Progenitor cell of endocrine pancreas (in vitro differentiated cells): ENCODE measurements at places on chromosomes 2 and 18. TPM values are rescaled to one million over a fixed set of nuclear protein-coding genes. Genes with fewer than 3 reads are reported as not detected.

GRCh38 chr2:116491292-116491691 lies 1323.2 kb upstream of the DDX18 start:
- no peak for DNase-seq

DNA sequence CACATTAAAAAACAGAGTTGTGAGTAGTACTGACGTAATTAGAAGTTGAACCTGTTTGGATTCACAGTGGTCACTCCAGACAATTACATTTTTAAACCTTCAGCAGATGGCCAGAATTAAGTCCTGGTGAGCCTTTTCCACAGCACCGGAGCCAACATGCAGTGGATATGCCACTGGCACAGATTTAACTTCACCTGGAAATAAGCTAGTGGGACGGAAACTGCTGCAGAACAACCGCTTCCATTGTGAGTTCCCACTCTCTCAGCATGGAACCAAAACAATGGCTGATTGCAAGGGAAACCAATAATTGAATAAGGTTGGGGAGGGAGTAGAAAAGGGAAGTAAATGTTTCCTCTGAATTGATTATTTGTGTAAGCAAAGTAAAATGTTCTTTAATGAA lies 515.1 kb downstream of the STK39 start:
- no peak for DNase-seq

DNA sequence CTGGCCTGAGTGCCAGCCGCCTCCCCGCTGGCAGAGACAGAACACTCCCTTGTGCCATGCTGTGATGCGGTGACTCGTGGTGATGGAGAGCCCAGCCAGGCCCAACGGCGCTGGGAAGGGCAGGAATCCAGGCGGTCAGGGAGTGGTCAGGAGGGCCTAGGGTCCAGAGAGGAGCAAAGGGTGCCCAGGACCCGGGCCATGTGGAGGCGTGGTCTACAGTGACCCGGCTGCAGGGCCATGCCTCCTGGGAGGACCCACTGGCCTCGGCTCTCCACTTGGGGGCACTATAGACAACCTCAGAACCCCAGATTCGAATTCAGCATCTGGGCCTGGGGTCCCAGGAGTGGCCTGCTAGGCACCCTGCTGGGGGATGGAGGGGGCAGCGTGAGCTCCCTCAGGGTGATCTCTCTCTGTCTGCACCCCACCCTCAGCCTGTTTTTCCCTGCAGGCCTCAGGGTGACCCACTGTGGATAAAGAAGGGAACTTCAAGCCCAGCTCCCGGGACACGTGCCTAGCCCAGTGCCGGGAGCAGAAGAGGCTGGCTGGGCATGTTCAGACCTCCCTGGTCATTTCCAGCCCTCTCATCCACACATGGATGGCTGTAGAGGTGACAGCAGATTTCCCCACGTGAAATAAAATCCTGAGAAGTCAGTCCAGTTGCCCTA lies 13.0 kb downstream of the AMER3 start:
- DNase-seq, result no peak

DNA sequence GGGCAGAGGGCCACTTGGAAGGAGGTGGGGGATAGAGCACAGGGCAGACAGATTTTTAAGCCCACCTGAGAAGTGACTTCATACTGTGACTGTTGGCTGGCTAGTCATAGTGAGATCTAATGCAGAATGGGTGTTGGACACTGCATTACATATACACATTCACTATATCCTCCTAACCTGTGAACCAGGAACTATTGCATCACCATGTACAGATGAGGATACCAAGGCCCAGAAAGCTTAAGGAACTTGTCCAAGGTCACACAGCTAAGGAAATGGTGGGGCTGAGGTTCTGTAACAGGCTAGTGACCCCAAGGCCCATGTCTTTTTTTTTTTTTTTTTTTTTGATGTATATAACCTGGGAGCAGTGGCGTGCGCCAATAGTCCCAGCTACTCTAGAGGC lies 49.6 kb upstream of the SPRED2 start:
- DNase-seq, result no peak

- DNase-seq, result no peak
Observed at GRCh38 chr2:233426619-233427342, 72.5 kb downstream of the DGKD start.

- no peak for DNase-seq
Observed at GRCh38 chr18:48922801-48923730, 27.7 kb downstream of the SMAD7 start.

- DNase-seq, result no peak
Observed at GRCh38 chr2:149132339-149132738, 93.8 kb downstream of the LYPD6B start.

GRCh38 chr2:231685349-231686191 lies 22.8 kb upstream of the PTMA start:
- no peak for DNase-seq

DNA sequence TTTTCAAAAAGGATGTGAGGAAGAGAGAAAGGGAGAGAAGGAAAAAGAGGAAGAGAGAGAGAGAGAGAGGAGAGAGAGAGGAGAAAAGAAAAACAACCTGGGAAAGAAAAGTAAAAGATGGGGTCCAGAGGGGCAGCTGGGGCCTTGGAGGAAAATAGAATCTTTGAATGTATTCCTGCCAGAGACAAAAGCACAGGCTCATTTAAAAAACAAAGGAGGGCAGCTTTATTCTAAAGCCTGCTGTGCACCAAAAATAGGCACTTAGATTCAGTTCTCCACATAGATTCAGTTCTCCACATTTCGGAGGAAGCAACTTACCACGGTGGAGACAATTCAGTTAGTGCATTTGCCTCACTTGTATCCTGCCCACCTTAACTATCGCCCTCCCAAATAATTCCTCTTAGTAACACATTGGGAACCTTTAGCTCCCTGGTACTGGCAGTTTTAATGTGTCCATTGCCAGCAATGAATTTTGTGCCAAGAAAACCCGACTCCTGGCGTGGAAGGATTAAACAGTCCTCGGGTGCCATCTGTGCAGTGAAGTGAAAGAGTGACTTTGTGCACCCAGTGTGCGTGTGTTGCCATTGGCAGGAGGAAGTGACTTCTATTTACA lies 71.3 kb downstream of the DPP4 start:
- DNase-seq, result no peak

- no peak for DNase-seq
Observed at GRCh38 chr2:71563872-71564271, 110.5 kb downstream of the DYSF start.

DNA sequence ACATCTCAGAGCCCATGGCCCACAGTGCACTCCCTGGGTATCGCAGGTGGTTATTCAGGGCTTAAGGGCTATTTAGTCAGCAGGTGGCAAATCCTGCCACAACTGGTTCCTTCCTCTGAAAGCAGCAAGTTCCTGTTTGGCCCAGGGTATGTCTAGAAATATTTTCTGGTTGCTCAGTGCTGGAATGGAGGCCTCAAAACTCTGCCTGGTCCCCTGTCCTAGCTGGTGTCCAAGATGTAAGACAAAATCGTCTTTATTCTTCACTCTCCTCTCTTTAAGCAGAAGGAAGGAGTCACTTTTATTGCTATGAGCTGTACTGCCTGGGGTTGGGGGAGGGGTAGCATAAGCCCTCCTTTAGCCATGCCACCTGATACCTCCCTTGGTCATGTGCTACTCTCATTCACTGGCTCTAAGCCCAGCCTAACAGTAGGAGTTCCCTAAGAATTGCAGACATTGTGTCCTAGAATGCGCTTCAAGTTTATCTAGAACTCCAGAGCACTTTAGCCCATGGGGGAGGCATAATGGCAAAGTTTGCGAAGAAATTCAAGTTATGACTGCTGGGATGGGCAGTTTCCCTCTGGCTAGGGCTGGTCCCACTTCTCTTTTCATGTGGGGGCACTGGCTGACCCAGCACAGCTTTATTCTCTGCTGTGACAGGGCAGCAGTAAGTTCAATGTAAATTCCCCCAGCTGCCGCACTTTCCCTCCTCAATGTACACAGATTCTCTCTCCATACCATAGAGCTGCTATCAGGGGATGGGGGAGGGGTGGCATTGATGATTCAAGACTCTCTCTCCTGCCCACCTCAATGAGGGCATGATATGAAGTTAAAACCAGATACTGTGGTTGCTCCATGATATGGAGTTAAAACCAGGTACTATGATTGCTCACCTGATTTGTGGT lies 27.1 kb upstream of the CWC22 start:
- DNase-seq, result no peak

GRCh38 chr2:40510304-40510703 lies 58.4 kb upstream of the SLC8A1 start:
- no peak for DNase-seq

GRCh38 chr2:221050020-221050795 lies 521.9 kb downstream of the EPHA4 start:
- DNase-seq, result no peak

GRCh38 chr2:170276925-170277629 lies 99.1 kb downstream of the MYO3B start:
- DNase-seq, result no peak

- no peak for DNase-seq
Observed at GRCh38 chr2:202088777-202089176, 15.7 kb downstream of the KIAA2012 start.

DNA sequence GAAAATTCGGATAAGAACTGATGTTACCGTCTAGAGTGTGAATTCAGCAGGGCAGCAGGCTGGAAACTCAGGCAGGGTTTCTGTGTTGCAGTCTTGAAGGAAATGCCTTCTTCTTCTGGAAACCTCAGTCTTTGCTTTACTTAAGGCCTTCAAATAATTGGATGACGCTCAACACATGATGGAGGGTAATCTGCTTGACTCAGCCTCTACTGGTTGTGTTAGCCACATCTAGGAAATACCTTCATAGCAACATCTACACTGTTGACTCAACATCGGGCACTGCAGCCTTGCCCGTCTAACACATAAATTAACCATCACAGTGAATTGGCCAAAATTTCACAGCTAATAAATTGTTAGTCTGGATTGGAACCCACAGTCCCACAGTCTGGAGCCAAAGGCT lies 37.2 kb downstream of the YPEL5 start:
- DNase-seq, result no peak

GRCh38 chr2:38556006-38556801 lies 46.5 kb downstream of the HNRNPLL start:
- no peak for DNase-seq

DNA sequence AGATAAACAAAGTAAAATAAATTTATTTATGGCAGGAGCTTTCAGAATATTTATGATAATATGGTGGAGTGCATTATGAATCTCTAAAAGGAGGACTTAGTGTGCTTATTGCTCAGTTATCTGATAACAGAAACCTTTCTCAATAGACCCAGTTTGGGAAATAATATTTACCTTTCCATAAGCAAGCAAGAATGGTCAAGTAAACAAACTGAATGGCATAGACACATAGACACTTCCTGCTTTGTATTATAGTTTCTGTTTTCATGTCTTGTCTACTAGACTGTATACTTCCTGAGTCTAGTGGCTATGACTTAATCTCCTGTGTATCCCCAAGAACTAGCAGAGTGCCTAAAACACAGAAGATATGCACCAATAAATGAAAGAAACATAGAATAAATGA lies 87.8 kb downstream of the UPP2 start:
- no peak for DNase-seq

- no peak for DNase-seq
Observed at GRCh38 chr18:32893915-32894314, 121.1 kb upstream of the KLHL14 start.

DNA sequence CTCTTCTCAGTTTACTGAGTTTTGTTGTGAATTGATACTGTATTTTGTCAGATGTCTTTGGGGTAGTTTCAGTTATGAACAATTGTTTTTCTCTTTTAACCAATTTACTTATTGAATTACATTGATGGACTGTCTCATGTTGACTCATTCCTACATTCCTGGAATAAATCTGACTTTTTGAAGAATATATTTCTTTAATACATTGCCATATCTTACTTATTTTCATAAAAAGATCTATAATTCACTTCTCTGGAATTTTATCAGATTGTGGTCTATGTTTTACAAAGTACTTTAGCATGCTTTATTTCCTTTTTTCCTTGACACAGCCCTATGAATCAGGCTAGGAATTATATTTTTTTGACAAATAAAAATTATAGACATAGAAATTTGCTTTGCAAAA lies 268.3 kb downstream of the PLCL1 start:
- no peak for DNase-seq

PDE1A gene
- total RNA-seq, result 2.9 and 3.3 TPM in 2 replicates

PRSS56 gene
- not detected in 2 replicates for total RNA-seq

AMER3 gene
- 6.4 and 7.0 TPM in 2 replicates for total RNA-seq

SLC4A3 gene
- 17.0 and 19.7 TPM in 2 replicates for total RNA-seq

FKBP1B gene
- total RNA-seq, result 30.5 and 33.7 TPM in 2 replicates

CD8B2 gene
- total RNA-seq, result not detected in 2 replicates

RFX8 gene
- not detected in 2 replicates for total RNA-seq

SPDYA gene
- 1.6 and 2.0 TPM in 2 replicates for total RNA-seq

TMEM169 gene
- 3.6 and 3.8 TPM in 2 replicates for total RNA-seq

COL4A4 gene
- 0.41 and 0.44 TPM in 2 replicates for total RNA-seq

PCARE gene
- not detected in 2 replicates for total RNA-seq

INO80D gene
- total RNA-seq, result 25.2 and 26.3 TPM in 2 replicates

HOXD4 gene
- not detected in 2 replicates for total RNA-seq
